ENCODE measurements at places on chromosomes 7 and 10.

- DNase-seq = no peak
These were observed 25.4 kb upstream of the LRGUK start for GRCh38 chr7:134101716-134102115.

- DNase-seq = no peak
These were observed 183.7 kb downstream of the SORCS1 start for GRCh38 chr10:106980495-106981451.

DNA sequence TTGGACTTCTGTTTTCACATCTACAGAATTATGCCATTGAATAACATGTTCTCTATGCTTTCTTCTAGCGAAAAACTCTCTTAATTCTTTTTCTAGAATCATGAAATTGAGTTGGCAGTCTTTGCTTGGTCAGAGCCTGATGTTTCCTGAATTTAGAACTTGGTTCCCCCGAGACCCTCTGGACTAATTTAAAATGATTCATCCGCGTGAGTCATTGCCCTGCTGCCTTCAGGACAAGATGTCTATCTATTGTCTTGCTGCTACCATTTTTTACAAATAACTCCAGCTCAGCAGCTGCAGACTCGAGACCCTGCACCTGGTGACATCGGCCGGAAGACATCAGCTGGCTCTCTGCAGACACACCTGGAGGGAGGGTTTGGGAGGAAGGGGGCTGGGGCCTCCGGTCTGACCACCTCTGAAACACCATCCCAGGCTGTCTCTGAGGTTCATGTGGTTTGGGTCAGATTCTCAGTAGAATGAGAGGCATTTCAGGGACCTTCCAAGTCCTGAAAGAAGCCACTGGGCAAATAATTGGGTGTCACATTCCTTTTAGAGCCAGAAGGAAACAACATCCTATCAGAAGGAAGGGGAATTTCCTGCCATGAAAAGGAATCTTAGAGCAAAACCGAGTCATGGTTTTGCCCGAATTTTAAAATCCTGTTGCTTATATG is 20.9 kb upstream of the KLF6 start:
- peak; percentile 77 for DNase-seq

DNA sequence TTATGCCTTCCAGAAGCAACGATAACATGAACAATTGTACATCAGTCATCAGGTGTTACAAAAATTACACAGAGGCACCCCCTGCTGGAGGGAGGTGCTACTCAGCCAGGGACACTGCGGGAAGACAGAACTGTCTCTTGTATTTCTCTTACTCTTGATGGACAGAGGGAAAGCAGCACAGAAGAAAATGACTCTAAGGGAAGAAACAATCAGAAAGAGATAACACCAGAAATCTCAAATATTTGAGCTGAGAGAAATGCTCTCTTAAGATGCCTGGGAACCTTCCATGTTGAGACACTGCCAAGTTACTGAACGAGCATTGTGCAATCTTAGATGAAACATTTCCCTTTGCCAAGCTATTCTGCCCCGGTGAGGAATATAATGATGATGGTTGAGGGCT is 227.6 kb upstream of the NPSR1 start:
- no peak for DNase-seq
